NCI-H748 treated with DMSO at 0.1 percent for 48 hours (cell line): ENCODE measurements at places on chromosomes 2 and 18.

- no peak for DNase-seq
These were observed 40.7 kb downstream of the VIT start for GRCh38 chr2:36737131-36737750.

- DNase-seq: no peak
These were observed 31.9 kb downstream of the SMAD7 start for GRCh38 chr18:48918660-48919456.

GRCh38 chr2:6498841-6499240, 366.9 kb downstream of the CMPK2 start:
- DNase-seq: no peak

- DNase-seq: no peak
These were observed 9.4 kb upstream of the IL1RL1 start for GRCh38 chr2:102301867-102302362.

- DNase-seq: no peak
These were observed 8.9 kb upstream of the CHST10 start for GRCh38 chr2:100426384-100426720.

GRCh38 chr2:16774980-16775898, 109.6 kb upstream of the CYRIA start:
- peak; percentile 58 for DNase-seq

DNA sequence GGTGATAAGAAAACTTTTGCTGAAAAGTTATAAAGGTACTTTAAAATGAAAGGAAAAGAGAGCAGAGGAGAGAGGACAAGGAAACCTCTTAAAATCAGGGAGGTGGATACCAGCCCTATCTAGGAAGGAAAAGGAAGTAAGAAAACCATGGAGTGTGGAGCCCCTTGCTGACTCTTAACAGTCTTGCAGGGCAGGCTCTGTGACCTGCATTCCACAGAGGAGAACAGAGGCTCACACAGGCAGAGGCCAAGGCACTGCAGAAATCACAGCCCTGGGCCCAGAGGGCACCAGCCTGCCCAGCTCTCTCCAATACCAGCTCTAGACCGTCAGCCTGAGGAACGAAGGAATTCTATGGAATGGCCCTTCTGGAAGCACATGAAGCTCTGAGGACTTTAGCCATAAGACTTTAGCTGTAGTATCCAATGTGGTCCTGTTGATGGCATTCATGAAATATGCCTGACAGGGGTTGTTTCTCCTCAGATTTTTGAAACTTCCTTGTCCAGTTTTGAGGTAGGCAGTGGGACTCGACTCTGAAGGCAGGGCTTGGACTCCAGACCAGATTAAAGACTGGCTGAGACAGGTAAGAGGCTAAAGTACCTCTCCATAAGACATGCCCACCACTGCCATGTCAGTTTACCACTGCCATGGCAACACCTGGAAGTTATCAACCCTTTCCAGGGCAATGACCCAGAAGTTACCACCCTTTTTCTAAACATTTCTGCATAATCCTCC, 216.3 kb downstream of the ANAPC1 start:
- DNase-seq: no peak

- no peak for DNase-seq
These were observed 22.6 kb downstream of the CHMP1B start for GRCh38 chr18:11873670-11874340.
